Fibroblast of skin of right biceps (primary cell): ENCODE measurements at places on chromosomes 5 and 9.

- peak; percentile 49 for DNase-seq
Observed at GRCh38 chr5:72837524-72838096, 21.1 kb downstream of the TNPO1 start.

DNA sequence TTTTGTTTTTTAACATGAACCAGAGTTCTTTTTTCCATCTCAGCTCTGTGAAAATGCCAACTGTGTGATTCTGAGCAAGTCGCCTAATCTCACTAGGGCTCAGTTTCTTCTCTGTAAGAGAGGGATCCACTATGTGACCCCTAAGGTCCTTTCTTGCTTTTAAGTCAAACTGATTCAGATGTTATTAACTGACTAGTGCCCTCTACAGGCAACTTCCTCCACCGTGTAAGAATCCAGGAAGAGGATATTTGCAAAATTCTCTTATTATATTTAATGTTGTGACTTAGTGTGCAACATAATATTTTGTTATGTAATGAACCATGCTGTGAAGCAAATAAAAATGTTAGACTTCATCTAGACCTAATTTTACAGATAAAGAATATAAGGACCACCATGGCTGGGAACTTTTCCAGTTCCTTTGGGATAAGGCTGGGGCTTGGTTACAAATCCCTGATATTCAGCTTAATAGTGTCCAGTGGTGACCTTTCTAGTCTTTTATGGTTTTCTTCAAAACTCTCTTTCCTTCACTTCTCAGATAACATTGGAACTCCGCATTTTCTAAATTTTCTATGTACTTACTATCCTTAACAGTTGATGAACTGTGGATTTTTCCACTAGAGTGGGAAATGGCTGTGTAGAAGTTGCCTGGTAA lies 244.7 kb downstream of the PIK3R1 start:
- peak; percentile 56 for DNase-seq

DNA sequence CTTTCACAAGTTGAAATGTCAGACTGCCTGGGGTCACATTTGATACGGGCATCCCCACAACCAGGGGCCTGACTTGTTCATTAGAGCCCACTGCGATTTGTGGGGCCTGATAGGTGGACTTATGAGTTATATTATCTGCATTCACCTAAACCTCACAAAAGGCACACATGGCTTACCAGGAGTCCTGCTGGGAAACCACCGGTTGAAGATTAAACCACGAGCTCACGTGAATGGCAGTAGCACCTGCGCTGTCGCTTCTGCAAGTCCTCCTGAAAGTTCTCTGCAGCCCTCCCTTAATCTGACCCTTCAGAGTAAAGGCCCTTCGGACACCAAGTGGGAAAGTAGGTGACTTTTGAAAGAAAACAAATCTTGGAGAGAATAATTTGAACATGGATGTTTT lies 68.9 kb downstream of the PPIC start:
- no peak for DNase-seq

DNA sequence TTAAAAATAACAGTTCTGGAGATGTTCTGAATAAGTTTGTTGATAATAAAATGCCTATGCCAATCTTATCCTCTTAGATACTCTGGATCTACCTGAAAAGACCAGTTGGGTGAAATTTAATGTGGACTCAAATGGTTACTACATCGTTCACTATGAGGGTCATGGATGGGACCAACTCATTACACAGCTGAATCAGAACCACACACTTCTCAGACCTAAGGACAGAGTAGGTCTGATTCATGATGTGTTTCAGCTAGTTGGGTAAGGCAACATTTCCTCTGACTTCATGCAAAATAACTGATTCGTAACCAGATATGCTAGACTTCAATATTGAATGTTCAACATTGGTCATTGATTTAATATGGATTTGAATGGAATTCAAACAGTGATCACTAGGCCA lies 27.0 kb downstream of the ERAP2 start:
- DNase-seq: peak; percentile 18

DNA sequence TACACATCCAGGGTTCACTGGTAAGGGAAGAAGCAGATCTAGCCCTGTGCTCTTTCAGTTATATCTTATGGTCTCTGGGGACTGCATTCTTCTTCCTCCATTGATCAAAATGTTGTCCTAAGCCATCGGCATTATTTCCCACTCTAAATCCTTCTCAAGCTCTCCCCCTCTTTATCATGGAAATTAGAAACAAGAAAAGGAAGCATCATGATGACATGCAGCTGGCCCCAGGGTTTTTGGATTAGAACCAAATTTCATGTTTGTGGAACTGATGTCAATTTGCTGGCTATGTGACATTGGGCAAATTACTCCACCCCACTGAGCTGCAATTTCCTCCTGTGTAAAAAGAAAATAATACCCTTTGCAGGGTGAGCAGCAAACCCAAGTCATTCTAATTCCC lies 39.5 kb downstream of the MFAP3 start:
- no peak for DNase-seq

DNA sequence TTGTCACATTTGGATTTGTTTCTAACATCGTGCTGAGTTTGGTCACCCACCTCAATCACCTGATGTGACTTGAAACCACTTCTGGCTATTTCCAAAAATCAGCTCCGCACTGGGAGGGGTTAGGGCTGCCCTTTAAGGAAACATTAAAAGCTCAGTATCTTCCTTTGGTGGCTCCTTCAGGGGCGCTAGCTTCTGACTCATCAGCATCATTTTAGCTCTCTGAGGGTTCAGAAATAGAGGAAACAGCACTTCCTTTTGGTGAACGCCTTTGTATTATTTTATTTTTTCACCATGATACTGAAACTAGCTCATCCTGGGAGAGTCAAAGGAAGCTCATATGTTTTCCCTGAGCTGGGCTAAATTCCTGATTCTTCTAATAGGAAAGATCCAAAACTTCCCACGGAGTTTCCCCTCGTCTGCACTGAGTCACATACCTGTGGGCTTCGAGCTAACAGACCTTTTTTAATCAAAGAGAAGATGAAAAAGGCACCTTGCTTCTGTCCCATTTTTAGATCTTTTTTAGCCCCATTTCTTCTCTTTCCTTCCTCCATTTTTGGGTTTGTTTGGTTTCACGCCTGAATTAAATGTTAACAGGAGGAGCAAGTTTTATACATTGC lies 48.2 kb downstream of the ROPN1L start:
- DNase-seq: peak; percentile 34

- DNase-seq: no peak
Observed at GRCh38 chr5:14131855-14132503, 11.2 kb upstream of the TRIO start.

- DNase-seq: no peak
Observed at GRCh38 chr9:27601396-27601795, 28.1 kb upstream of the C9orf72 start.

DNA sequence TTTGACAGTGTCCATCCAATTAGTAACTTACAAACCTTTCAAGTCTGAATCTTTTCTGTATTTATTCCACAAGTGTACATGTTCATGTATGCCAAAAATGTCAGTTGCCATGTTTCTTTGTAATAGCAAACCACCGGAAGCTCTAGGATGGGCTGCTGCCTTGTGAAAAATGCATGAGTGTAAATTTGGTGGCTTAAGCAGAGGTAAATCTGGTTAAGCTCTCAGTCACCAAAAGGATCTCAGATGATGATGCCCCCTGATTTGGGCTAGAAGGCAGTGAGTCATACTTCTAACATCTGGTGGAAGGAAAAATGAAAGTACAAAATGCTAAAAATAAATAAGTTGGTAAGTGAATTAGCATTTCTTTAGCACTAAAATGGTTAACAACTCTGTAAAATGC lies 567.5 kb downstream of the ELAVL2 start:
- DNase-seq: peak; percentile 2

DNA sequence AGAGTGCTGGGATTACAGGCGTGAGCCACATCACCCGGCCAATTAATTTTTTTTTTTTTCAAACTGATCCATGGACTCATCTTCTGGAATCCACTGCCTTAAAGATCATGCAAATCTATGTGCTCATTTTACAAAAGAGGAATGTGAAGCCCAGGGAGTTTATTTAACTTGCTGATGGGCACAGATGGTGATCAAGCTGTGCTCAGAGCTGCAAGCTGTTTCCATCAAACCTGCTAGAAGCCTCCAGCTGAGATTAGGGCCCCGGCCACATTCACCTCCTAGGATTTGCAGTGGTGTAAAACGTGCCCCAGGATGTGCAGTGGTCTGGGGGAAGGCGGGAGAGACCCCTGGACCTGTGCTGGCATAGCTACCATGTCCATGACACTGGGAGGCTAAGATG lies 56.1 kb upstream of the TUT7 start:
- DNase-seq: no peak
